NCI-H2081 (cell line): ENCODE measurements at places on chromosomes 5 and 9.
A peak's percentile ranks its signal among the peaks of the same experiment; 100 is the strongest.

DNA sequence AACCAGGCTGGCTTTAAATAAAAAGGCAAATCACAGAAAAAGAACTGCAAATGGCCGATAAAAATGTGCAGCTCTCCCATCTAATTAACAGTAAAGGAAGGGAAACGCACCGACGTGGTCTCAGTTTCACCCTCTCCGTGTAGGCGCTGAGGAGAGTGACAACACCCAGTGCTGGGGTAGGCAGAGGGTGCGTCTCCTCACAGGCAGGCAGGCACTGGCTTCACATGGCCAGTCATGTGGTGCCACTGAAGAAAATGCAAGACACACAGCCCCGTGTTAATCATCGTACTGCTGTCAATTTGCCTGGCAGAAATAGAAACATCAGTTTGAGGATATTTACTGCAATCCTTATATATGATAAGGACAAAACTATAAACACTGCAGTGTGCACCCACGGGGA lies 178.4 kb downstream of the FANCC start:
- no peak for DNase-seq

- DNase-seq, result peak; percentile 13
Measured at GRCh38 chr5:152271420-152271819, 133.7 kb downstream of the NMUR2 start.

DNA sequence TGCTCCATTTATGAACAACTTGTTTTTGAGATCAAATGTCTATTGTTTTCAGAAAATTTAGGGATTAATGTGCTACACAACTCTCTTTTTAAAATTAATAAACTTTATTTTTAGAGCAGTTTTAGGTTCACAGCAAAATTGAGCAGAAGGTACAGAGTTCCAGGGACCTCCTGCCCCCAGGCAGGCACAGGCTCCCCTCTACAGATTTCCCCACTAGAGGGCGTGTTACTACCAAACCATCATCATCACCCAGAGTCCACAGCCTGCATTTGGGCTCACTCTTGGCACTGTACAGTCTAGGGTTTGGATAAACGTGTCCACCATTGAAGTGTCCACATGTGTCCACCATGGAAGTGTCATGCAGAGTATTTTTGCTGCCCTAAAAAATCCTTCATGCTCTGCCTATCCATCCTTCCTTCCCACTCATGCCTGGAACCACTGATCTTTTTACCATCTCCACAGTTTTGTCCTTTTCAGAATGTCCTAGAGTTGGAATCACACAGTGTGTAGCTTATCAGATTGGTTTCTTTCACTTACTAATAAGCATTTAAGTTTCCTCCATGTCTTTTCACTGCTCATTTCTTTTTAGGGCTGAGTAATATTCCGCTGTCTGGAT lies 61.7 kb downstream of the MRPL36 start:
- peak; percentile 18 for DNase-seq

DNA sequence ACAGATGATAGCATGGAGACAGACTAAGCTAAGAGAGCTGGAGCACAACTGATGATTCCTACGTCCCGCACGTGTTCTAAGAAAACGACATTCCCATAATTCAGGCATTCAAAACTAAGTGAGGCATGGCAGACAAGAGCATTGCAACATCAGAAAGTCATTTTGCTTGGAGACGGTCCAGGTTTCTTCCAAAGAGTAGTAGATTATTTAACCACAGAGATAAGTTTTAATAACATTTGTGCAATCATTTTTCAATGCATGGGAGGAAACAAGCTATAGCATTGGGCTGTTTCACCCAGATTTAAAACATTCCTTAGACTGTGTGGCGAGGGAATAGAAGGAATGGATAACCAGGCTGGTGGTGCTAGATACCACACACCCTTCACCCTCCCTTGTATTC lies 117.2 kb downstream of the APBA1 start:
- DNase-seq, result no peak

DNA sequence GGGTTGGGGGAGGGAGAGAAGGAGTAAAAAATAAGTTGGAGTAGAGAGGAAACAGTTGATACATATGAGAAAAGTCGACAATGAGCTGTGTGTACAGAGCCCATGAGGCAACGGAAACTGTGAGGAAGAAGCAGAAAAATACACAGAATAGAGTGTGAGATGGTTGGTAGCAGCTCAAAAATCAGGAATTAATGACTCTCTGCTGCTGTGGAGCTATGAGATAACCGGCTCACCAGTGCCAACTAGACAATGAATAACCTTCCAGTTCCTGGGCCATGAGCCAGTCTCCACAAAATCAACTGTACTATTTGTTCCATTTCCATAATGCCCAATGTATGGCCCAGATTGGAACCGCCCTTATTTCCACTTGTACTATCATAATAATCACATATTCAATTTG lies 53.1 kb upstream of the NREP start:
- no peak for DNase-seq

- no peak for DNase-seq
Measured at GRCh38 chr9:70656281-70656680, 241.8 kb upstream of the KLF9 start.

GRCh38 chr5:138438724-138439476 lies at the start of gene REEP2:
Gene REEP2, plus strand, starts transcription at chr5:138439057. Its CDS starts 152 bp downstream, at chr5:138439209.
- peak; percentile 51 for DNase-seq

DNA sequence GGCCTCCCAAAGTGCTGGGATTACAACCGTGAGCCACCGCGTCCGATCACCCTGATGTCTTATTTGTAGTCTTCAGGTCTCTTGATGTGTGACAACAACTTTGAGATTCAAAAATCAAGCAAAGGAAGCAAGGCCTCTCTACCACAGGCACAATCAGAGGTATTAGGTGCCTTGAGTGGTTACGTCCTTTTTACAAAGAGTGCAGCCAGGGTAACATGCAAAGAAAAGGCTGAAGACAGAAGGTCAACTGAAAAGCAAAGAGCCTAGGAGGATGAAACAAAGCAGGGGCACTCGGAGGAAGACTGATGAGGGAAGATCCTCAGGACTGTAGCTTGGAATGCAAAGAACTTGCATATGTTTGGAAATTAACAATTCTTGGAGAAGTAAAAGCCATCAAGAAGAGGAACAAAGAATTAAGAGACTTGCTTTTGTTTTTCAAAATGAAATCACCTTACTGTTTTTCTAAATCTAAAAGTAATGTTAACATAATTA lies 362.1 kb downstream of the EBF1 start:
- no peak for DNase-seq

GRCh38 chr5:179753971-179754370 lies 21.3 kb downstream of the MAML1 start:
- no peak for DNase-seq

- no peak for DNase-seq
Measured at GRCh38 chr5:113531481-113532159, 18.1 kb downstream of the YTHDC2 start.

DNA sequence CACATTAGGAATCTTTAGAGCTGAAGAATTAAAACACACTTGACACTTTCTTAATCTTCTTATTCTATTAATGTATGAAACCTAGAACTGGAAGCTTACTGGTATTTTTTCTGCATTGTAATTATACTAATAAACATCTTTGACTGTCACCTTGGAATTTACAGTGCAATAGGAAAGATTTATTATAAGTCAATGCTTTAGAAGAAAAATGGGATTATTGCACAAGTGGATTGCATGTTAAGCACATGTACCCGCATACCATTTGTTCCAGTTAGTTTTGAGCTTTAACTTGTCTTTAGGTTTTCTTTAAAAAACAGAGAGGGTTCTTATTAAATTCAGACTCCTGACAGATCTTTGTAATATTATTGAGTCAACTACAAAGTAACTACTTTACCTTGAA lies 278.5 kb downstream of the CCDC171 start:
- DNase-seq, result no peak

DNA sequence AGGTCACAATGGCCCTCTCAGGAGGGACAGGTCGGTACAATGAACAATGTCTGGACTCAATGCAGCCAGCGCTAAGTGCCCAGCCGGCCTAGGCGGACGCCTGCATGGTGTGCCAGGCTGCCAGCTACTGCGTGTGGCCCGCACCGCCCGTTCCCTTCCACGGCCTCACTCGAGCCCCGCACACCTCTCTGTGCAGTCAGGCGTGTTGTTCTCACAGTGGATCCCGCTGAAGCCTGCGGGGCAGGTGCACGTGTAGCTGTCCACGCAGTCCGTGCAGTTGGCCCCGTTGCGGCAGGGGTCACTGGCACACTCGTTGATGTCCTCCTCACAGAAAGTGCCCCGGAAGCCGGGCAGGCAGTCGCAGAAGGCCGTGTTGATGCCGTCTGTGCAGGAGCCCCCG lies 26.7 kb upstream of the SEC16A start:
- DNase-seq, result no peak

DNA sequence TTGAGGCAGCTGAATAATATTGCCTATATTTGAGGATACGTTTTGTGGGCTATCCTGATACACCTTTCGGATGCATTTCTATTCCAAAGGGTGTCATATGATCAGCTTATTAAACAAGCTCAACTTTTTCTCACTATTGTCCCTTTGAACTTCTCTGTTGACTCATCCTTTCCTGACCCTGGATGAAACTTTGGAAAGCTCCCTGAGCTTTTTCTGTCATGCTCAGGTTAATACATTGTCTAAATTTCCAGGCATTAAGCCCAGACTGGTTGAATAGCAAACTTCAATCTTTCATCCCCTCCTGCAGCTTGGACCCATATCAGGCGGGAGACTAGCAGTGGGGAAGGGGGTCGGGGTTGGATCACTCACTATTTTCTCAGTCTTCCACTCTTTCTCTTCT lies 104.9 kb upstream of the PTPN3 start:
- DNase-seq, result no peak

GRCh38 chr9:111874500-111874899 lies 22.1 kb upstream of the UGCG start:
- no peak for DNase-seq

GRCh38 chr9:5483306-5483705 lies 27.0 kb upstream of the PDCD1LG2 start:
- DNase-seq, result no peak

- no peak for DNase-seq
Measured at GRCh38 chr9:128643519-128644300, 12.9 kb downstream of the DYNC2I2 start.

DNA sequence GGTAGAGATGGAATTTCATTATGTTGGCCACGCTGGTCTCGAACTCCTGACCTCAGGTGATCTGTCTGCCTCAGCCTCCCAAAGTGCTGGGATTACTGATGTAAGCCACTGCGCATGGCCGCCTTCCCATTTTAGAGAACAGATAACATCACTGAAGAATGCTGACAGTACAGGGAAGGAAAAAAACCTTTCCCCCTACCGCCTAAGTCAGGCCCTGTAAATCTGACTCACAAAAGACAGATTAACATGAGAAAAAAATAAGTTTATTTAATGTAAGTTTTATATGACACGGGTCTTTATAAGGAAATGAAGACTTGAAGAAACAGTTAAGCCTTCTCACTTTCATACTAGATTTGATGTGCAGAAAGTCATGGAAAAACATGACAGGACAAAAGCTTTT lies 227.2 kb upstream of the ZNF608 start:
- no peak for DNase-seq

- no peak for DNase-seq
Measured at GRCh38 chr5:163832155-163832554, 326.7 kb downstream of the MAT2B start.

- DNase-seq, result no peak
Measured at GRCh38 chr5:103514371-103514770, 48.2 kb downstream of the NUDT12 start.

- DNase-seq, result no peak
Measured at GRCh38 chr9:131691969-131692611, 47.8 kb downstream of the RAPGEF1 start.

DNA sequence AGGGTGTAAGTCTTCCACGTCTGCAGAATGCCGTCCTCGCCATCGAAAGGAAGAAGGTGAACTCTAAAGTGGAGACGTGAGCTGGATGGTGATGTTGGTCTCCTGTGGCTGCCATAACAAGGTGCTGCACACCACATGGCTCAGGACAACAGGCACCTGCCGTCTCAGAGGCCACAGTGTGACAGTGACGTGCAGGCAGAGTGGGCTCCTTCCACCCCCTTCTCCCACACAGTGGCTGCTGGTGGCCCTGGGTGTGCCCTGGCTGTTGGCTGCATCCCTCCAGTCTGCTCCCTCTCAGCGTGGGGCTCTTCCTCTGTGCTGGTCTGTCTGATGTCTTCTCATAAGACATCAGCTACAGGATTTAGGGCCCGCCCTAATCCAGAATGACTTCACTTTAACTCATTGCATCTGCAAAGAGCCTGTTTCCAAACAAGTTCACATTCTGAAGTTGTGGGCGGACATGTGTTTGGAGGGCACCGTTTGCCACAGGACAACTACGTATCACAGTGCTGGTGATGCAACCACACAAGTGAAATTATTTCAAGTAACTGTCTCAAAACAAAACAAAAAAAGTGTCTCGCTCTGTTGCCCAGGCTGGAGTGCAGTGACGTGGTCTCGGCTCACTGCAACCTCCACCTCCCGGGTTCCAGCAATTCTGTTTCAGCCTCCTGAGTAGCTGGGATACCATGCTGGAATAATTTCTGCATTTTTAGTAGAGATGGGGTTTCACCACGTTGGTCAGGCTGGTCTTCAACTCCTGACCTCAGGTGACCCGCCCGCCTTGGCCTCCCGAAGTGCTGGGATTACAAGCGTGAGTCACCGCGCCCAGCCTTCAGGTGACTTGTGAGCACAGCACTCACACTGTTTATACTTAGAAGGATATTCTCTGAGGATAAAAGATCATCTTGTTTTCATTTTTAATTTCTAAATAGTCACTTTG lies 31.2 kb upstream of the CLPTM1L start:
- no peak for DNase-seq

DNA sequence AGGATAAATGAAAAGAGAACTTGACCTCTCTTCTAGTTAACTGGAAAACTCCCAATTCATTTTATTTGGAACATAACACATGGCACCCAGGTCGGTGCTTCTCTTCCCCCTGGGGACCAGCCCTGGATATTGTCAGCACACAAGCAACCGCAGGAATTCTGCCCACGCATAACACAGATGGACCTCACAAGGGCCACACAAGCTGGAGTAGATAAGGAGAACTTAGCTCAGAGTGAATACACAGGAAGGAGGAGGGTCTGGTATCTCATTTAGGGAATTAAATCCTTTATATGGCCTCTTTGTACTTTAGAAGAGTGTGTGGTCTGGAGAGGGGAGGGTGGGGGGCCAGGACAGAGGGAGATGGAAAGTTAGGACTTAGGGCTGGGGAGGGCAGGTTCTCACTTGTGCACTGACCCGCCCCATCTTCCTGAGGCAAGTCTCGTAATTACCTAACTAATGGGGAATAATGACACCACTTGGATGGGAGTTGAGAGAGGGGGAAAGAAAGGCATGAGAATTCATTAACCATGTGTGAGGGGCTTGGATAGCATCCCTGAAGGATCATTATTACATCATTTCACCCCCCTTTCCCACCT lies 341.2 kb upstream of the WWC1 start:
- no peak for DNase-seq

GRCh38 chr9:78921341-78921740 lies 624.4 kb downstream of the PSAT1 start:
- DNase-seq, result no peak

GRCh38 chr5:139376364-139376763 lies 6.7 kb downstream of the SLC23A1 start:
- DNase-seq, result no peak
